Activated CD4-positive, alpha-beta T cell treated with anti-CD3 and anti-CD28 coated beads for 24 hours (primary cell): ENCODE measurements at places on chromosomes 7 and 10.

DNA sequence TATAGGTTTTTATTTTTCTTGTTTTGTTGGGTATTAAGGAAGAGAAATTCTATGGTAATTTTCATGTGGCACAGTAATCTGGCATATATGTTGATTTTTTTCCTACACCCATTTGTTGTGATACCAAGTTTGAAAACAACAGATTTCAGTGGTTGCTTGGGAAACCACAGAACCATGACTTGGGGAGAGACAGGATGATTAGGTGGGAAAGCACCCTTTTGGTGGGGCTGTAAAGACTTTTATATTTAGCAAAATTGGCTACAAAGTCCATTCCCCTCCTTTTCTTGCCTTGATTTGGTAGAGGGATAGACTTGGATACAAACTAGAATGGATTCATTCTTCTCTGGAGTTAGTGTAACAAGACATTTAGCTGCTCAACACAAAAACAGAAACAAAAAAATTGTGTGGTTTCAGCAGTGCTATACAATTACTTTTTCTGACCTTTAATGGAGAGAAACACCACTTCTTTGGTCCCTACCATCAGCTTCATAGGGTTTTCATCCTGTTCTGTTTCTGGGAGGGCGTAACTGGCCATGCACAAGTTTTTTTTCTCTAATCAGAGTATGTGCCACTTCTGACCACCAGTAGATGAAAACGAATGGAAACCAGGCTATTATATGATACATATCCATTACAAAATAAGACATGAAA, 52.7 kb downstream of the FIGNL1 start:
- DNase-seq: no peak

DNA sequence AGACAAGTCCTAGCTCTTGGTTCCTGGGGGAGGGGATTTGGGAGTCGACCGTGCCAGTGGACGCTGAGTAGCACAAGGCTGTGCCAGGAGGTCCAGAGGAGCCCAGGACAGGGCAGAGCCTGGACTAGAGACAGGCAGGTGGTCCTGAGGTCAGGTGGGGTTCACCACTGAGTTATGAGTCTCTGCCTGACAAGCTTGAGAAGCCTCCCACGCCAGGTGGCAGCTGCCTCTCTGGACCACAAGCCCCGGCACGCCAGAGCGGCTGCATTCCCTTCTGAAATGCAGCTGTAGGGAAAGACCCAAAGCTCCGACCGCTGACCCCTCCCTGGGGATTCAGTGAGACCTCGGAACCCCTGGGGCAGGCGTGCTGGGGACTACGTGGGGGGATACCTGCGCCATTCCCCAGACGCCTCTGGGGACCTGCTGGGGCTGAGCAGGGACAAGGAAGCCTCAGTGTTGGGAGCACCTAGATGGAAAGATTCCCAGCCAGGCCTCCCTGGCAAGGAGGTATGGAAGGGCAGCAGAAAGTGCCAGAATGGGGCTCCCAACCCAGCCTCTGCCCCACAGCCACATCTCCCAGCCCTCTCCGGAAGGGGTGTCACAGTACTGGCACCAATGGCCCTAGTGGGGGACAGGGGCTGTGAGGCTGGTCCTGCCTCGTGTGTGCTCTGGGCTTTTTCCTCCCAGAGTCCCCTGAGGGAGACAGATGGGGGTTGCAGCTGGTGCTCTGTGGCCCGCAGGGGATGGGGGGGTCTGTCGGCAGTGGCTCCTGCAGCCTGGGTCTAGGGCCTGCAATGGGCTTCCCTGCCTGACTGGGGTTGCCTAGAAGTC, 29.0 kb downstream of the PDGFA start:
- no peak for DNase-seq

- no peak for DNase-seq
Measured at GRCh38 chr7:143217806-143218205, 4.0 kb upstream of the TAS2R40 start.

DNA sequence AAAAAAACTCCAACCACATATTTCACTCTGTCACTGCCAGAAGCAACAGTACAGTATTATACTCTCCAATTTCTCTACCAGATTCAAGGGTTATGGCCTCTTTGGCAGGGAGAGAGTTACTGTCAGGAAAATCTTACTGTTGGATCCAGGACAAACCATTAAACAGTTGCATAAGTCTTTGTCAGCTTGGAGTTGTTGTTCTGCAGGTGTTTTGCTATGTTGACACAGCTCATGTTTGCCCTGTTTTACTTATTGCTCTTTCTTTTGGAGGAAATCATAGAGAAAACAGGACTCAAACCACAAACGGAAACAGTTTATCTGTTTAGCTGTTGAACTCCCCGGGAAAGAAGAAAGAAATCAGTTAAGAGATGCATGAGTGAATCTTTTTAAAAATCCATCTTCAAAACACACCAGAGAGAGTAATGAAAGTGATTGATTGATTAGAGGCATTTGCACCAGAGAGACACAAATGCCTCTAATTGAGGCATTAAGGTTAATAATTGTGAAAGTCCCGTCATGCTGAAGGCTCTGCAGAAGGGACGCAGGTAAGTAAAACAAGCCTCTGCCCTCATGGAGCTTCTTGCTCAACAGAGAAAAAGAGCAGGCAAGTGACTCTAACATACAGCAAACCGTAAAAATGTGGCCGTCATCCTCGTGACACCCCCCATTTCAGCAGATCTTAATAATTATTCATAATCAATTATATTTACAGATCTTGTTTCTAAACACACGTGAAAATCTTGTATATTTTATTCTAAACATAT, 38.7 kb upstream of the ARHGAP21 start:
- DNase-seq: no peak

GRCh38 chr10:72648301-72648700, 22.4 kb upstream of the MICU1 start:
- DNase-seq: no peak

DNA sequence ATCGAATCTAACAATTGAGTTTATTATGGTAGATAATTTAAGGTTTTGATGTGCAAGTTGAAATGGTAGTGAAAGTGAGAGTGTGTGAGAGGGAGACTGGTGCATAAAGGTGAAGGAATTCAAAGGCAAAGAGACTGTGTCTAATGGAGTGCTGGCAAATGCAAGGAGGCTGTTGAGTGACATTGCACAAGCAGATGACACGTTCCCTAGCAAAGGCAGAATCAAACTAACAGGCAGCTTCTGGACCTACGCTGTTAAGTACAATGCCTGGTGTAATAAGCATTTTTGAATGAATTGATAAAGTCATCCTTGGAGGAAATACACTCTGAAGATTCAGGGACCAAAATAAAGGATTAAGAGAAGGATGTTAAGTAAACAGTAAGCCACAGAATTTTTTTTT, 11.7 kb upstream of the GPR141 start:
- DNase-seq: no peak

- no peak for DNase-seq
Measured at GRCh38 chr7:54546986-54547314, 4.8 kb downstream of the VSTM2A start.

DNA sequence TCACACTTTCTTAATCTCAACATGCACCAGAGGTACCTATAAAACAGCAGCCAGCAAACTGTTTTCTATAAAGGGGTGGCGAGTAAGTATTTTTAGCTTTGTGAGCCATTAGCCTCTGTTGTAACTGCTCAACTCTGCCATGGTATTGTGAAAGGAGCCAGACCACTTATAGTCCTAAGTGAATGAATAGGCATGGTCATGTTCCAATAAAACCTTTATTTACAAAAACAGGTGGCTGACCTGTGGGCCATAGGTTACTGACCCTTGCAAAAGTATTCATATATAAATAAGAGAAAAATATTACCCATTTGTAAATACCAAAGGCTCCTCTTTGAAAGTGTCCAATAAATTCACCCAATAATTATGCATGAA, 50.3 kb downstream of the ICA1 start:
- no peak for DNase-seq

- DNase-seq: no peak
Measured at GRCh38 chr10:43399320-43400310, 9.4 kb downstream of the HNRNPF start.

DNA sequence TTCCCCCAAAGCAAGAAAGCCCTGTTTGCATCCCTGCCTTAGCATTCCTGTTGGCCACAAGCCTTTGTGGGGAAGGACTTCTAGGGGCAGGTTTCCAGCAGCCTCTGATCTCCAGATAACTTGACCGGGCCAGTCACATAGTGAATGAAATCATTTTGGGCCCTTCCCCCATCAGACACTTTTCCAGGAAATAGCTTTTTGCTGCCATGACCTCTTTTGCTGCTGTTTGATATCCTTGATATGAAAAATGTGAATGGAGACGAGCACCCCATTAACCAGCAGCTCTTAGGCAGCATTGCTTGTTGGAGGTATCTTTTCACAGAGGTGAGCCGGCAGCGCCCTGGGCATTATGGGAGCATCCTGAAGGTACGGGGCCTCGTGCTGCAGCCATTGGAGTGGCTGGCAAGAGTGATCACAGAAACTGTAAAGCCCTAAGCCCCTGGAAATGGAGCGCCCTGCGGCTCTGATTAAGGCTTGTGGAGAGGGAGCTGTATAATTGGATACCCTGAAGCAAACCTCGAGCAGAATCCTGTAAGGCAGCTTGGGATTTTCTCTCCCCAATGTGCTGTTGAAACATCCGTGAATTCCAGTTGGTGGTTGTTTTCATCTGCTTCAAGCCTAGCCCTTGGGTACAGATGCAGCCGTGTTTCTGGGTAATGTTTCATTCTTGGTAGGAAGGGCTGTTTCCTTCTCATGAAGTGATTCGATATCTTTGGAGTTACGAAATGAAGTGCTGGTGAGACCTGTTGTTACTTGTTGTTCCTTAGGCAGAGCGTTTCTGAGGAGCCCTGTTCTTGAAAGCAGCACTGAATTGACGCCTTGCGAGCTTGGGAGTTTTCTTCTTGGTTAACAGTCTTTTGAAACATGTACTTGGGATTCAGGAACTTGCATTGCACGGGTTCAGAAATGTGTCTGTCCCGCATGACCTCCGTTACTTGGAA, 179.0 kb downstream of the PTEN start:
- DNase-seq: no peak

GRCh38 chr10:58909881-58910280, 266.6 kb upstream of the PHYHIPL start:
- no peak for DNase-seq

- no peak for DNase-seq
Measured at GRCh38 chr10:113384181-113384580, 168.7 kb upstream of the HABP2 start.

DNA sequence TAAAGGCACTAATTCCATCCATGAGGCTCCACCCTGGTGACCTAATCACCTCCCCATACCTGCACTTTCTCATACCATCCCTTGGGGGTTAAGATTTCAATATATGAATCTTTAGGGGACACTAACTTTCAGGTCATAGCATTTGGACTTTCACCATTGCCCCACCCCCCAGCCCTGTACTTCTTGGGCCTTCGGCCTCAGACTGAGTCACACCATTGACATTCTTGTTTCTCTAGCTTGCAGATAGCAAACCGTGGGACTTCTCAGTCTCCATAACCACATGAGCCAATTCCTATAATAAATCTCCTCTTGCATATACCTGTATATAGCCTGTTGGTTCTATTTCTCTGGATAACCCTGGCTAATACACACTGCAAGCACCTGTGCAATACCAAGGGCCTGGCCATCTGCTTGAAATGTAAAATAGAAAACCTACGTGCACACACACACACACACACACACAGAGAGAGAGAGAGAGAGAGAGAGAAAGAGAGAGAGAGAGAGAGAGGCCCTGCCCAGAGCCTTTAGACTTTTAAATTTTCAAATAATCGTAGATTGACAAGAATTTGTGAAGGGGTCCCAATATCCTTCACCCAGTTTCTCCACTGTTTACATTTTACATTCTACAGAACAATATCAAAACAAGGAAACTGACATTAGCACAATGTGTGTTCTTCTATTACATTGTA, 25.3 kb downstream of the ANXA8 start:
- no peak for DNase-seq

DNA sequence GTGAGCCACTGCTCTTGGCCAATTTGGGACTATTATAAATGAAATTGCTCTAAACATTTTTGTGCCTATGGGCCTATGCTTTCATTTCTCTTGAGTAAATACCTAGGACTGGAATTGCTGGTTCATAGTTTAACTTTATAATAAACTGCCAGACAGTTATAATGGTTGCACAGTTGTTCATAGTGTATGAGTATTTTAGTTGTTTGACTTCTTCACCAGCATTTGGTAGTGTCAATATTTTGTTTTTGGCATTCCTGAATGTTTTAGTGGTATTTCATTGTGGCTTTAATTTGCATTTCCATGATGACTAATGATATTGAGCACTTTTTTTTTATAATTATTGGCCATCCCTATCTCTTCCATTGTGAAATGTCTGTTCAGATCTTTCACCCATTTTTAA, 29.5 kb downstream of the PLEKHA8 start:
- DNase-seq: no peak

GRCh38 chr10:98418665-98419468, 3.9 kb upstream of the PYROXD2 start:
- DNase-seq: no peak

- DNase-seq: no peak
Measured at GRCh38 chr7:24138343-24138742, 145.6 kb upstream of the NPY start.

- no peak for DNase-seq
Measured at GRCh38 chr7:155316427-155317113, 18.9 kb downstream of the INSIG1 start.

- DNase-seq: no peak
Measured at GRCh38 chr7:39304668-39305405, 261.4 kb upstream of the YAE1 start.

- no peak for DNase-seq
Measured at GRCh38 chr10:75774783-75775490, 343.5 kb downstream of the LRMDA start.

- DNase-seq: no peak
Measured at GRCh38 chr7:55641811-55642210, 69.5 kb upstream of the VOPP1 start.

DNA sequence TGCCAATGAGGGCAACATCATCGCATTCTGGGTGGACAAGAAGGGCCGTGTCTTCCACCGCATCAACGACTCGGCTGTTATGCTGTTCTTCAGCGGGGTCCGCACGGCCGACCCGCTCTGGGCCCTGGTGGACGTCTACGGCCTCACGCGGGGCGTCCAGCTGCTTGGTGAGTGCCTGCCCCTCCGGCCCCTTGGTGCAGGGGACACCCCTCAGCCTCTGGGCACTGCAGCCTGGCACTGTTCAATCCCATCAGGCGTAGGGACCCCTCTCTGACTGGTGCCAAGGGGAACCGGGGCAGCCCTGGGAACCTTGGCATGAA, 78.1 kb downstream of the NEURL1 start:
- DNase-seq: no peak

DNA sequence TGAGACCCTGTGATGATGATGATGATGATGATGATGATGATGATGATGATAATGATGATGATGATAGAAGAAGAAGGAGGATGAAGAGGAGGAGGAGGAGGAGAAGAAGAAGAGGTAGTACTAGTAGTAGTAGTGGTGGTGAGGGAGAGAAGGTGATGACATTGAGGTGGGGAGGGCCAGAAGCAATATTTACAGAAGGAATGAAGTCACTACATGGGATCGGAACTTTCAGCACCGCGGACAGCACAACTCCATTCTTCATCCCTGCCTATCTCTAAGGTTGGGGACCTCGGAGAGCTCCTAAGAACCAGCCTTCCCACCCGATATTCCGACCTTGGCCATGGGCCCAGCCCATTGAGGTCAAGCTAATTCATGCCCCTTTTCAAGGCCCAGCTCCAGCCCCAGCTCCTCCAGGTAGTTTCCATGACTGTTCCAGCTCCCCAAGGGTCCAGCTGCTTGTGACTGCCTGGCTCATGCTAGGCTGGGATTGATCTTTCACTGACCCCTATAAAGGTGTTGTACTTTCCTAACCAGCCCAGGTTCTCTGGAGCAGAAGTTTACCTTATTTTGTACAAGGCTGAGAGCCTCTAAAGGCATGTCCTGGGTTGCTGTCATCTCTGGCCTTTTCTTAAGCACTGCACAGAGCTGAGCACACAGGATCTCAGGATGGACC, 10.3 kb downstream of the CRHR2 start:
- DNase-seq: no peak

GRCh38 chr10:124340033-124340760, 78.5 kb downstream of the OAT start:
- no peak for DNase-seq
